GM13976 (cell line): ENCODE measurements at places on chromosomes 1 and 21.

- DNase-seq, result no peak
Observed at GRCh38 chr1:14875524-14876509, 277.3 kb downstream of the KAZN start.

GRCh38 chr1:185453496-185454192 is 136.6 kb upstream of the IVNS1ABP start:
- DNase-seq, result no peak

DNA sequence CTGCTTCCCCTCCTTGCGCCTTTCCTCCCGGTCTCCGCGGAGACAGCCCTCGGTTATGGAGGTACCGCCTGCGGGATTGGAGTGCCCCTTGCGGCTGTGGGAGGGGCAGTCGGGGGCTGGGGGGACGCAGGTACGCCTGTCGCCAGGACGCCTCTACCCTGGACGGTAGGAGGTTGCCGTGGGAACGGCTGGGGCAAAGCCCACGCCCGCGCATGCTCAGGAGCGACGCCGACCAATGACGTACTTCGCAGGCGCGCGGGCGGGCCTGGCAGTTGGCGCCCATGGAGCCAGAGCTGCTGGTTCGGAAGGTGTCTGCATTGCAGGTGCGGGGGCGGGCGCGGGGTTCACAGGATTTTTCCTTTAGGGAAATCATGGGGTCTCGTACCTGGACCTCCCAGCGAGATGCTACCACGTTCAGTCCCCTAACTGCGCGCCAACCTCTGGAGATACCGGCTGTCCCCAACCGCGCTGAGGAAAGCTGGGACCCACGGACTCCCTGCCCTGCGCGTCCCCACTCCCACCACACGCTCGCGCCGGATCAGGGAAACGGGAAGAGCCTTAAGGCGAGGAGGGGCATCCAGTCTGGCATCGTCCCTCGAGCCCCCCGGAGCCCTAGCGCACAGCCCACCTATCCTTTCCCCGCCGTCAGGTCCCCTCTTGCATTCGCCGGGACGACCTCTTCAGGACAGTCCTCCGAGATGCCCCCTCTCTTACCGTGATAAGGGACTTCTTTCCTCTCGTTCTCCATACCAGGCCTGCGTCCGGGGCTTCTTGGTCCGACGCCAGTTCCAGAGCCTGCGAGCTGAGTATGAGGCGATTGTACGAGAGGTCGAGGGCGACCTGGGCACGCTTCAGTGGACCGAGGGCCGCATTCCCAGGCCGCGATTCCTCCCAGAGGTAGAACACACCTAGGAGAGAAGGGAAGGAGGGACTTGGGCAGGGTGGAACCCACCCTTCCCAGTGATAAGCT is at the start of gene IQCC:
Gene IQCC, plus strand, starts transcription at position 271 of the 970 bp plus-strand sequence. Its CDS starts 11 bp downstream, at position 282.
- DNase-seq, result peak; percentile 96

GRCh38 chr1:76006234-76006633 is 68.3 kb upstream of the ST6GALNAC3 start:
- no peak for DNase-seq

DNA sequence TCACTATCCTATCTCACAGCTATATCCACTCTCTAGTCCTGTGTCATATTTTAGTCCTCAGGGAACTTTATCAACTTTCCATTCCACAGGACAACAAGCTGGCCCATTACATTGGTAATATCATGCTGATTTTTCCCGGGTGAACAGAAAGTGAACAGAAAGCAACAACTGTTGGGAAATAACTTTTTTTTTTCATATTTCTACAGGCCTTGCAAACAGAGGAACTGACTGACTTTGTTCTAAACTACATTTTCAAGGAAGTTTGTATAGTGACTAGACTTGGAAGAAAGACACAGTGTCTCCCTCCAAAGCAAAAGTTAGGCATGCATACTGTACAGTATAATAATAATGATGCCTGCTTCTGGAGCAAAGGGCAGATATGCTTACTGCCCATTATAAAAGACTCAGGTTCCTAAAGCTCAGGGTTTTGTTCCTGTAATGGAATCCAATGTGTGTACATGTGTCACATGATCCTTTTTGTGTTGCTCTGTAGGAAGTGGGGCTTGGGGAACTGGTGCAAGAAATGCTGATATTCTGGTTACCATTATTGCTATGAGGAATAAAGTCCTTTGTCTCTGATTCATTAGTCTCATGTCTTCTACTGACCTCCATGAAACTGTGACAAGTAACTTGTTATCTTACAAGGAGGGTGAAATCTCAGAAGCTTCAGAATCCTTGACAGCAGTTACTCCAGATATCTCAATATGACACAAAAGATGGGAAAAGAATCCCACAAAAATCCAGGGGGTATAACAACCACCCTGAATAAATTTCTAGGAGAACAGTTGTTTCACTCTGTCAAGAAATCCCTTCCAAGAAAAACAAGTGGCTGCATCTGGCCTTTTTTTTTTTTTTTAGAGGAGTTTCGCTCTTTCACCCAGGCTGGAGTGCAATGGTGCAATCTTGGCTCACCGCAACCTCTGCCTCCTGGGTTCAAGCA is 17.7 kb upstream of the NTPCR start:
- no peak for DNase-seq

GRCh38 chr1:73676186-73676585 is 521.8 kb downstream of the LRRIQ3 start:
- no peak for DNase-seq

DNA sequence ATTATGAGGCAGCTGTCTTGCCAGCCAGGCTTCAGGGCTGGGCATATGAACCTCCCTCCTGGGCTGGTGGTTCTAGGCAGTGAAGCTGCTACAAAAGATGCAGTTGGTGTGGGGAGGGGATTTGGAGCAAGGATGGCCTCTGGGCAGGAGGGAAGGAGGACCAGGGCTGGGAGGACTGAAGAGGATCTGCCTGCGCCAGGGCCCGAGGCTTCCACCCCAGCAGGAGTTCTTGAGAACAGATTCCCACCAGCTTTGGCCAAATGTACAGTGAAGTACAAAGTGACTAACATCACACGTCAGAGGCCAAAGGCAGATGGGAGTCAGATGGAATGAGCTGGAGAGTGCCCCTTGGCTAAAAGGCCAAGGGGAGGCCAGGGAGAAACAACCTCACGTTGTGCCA is 62.4 kb downstream of the DDX20 start:
- no peak for DNase-seq

- no peak for DNase-seq
Observed at GRCh38 chr1:162740755-162741154, 49.7 kb upstream of the HSD17B7 start.

DNA sequence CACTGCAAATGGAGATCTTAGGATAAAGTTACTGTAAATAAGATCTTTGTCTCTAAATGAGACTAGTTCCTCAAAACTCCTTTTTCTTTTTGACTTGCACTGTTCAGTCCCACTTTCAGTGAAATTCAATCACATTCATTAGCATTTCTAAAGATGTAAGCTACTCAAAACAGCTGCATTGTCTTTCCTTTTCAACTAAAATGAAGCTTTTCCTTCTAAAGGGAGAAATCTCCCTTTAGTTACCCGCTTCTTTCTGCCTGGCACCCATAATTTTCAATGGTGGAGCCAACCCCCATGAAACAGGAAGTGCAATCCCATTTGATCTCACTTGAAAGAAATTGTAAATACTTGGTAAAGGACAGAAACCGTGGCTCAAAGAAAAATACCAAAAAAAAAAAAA is 387.4 kb upstream of the PKN2 start:
- no peak for DNase-seq

DNA sequence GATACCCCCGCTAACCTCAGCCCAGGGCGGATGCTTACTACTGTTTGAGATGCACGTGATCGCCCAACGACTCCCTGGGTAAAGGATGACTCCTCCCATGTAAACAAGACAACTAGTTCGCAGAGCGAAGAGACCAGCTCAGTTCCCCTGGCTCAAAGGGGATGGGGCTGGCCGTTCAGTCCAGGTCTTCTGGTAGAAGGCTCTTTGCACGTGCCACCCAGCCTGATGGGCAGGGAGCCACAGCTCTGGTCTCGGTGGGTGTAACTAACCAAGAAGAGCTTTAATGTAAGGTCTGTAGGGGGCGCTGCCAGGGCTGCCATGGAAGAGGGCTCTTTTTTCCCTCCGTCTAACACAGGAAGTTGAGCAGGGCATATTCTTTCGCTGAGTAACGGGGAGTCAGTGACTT is 49.4 kb upstream of the PARP1 start:
- DNase-seq, result no peak
